ENCODE measurements at places on chromosomes 11 and 22.

GRCh38 chr11:101707477-101707876, 123.7 kb upstream of the TRPC6 start:
- DNase-seq, result no peak

- DNase-seq, result no peak
Measured at GRCh38 chr11:33737362-33737821, 1.2 kb upstream of the CD59 start.

DNA sequence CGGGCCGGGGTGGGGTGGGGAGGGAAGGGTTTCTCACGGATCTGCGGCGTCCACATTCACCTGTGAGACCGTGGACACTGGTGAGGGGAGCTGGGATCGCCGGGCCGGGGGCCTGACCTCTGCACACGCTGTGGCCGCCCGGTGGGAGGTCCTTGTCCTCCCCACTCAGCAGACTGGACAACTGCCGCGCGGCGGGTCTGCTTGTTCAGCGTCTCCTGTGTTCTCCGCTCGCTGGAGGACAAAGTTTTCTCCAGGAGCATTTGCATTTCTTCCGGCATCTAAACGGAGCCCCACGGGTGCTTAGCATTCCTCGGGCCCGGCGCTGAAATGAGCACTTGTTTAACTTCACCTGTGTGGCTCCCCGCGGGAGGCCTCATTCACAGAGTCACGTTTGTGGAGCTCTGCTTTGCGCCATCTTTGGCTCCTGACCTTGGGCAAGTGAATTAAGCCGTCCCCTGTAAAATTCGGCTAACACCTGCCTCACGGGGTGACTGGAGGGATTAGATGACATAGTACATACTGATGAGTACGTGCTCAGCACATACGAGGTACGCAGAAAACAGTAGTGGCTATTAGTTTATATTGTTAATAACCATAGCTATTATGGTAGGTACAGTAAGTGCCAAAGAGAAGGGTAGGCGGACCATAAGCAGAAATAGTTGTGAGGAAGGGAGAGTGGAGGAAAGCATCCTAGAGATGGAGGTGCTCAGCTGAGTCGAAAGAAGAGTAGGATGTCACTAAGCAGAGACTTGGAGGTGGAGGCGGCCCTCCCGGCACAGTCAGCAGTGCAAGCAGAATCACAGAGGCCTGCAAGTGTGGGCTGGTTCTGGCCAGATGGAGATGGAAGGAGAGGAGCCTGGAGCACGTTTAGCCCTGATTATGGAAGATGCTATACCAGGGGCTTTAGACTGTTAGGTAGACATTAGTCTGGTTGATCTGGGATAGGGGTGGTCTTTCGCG, 885 bp downstream of the TRMU start:
- DNase-seq, result no peak

GRCh38 chr11:9302448-9302847, 11.9 kb downstream of the TMEM41B start:
- no peak for DNase-seq

GRCh38 chr11:7278314-7278917, 26.7 kb downstream of the SYT9 start:
- no peak for DNase-seq

- DNase-seq, result no peak
Measured at GRCh38 chr11:130765406-130765805, 150.9 kb downstream of the SNX19 start.

- no peak for DNase-seq
Measured at GRCh38 chr11:2990617-2991451, 1.3 kb downstream of the NAP1L4 start.

DNA sequence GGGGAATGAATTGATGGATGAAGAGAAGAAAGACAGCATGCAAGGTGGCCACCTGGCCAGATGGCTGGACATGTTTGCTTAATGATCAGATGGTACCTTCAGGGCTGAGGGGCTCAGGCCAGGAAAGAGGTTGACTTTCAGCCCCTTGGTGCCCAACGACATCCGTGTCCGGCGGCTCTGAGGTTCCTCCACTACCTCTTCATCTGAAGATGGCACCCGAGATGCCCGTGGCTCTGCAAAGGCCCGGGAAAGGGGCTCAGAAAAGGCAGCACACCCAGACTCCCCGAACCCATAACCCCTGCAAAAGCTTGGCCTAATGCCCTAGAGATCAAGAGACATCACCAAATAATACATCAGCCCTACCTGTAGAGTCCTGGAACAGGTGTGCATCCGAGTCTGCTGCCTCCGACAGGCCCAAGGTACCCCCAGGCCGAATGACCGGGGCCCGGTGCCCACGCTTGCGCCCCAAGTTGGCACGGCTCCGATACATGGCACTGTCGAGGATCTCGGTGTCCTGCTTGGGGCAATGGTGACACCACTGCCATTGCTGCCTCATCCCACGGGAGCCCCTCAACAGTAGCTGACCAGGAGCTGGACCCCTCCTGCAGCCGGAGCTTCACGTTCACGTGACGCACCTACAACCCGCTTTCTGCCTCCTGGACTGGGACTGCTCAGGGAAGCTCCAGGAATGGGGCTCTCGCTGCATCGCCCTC, 22.9 kb downstream of the TNKS1BP1 start:
- no peak for DNase-seq

GRCh38 chr22:19890502-19891316, 36.0 kb upstream of the GNB1L start:
- no peak for DNase-seq

DNA sequence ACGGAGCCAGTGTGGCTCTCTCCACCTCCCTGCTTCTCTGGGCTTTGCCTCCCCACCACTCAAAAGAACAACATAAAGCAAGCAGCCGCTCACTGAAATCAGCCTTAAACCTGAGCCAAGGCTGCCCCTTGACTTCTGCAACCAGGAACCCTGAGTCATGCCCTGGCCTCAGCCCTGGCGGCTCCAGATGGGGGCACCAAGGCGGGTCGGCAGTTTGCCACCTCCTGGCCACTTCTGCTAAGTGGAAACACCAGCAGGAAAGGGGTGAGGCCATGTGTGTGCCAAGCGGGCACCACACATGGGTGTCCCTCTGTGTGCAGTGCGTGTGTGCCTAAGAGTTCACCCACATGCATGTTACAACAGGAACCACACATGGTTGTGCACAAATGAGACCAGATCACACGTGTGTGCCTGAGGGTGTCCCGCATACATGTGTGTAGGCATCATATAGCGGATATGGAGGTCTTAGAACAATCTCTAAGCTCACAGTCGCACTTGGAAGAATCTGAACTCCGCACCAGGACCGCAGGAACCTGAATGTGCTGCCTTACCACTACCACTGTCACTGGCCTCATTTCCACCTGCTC, 221.2 kb downstream of the MN1 start:
- no peak for DNase-seq

DNA sequence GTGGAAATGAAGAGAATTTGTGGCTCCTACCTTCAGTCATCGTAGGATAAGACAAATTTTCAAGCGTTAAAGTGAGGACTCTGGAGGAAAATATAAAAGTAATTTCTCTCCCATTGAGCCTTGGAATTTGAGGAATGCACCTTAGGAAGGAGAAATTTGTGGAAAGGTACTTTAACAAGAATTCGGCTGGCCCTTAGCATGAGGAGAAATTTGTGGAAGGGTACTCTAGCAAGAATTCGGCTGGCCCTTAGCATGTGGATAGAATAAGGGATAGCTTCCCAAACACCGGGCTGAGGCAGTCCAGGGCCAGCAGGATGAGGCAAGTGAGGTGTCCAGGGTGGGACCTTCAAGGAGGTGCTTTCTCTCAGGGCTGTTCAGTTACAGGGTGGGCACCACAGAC, 33.2 kb upstream of the FAR1 start:
- DNase-seq, result no peak

DNA sequence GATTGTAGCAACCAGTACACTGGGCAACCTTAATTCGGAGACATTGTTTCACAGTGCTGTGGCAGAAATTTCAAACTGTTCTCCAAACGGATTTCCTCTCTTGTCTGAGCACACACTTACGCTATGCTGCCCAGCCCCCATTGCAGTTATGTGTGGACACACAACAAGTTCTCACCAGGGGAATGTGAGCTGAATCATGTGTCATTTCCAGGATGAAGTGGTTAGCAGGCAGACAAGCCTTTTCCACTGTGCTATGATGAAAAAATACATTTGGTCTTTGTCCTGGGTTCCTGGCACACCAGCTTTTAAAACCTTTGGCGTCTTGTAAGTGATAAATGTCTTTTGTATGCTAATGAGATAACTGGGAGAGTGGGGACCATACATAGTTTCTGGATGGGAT, 46.9 kb upstream of the SYT9 start:
- DNase-seq, result no peak

- no peak for DNase-seq
Measured at GRCh38 chr11:17328871-17329494, 22.6 kb upstream of the NCR3LG1 start.

GRCh38 chr11:103294516-103294915, 185.3 kb downstream of the DYNC2H1 start:
- DNase-seq, result no peak

GRCh38 chr22:30872285-30873041, 96.1 kb downstream of the MORC2 start:
- no peak for DNase-seq

DNA sequence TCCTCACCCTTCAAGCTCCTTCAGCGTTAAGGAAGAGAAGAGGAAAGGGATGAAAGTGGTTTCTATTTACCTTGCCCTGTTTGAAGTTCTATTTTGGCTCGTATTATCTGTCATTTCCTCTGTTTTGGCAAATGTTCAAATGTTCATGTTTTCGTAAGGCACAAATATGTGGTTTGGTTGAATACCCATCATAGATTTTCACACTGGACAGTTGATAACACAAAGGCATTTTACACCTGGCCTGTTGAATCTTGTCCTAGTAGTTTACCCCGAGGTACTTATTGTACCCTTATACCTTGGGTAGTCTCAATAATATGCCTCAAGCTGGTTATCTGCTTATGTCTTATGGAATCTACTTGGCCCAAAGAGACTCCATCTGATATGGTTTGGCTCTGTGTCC, 706.9 kb downstream of the METTL15 start:
- no peak for DNase-seq

DNA sequence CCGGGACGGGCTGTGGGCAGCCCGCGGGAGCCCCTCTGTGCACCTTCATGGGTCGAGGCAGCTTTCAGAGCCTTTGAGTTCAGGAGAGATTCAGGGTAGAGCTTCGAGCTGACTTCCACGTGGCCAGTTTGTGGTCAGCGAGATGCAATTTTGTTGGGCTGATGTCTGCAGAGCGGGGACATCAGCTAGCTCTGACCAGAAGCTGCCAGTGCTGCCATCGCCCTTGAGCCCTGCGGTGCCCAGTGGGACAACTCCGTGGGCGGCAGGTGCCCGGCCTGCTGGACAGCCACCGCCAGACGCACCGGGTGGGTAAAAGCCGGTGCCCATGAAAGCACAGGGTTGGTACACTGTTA, 719 bp downstream of the TALDO1 start:
- DNase-seq, result no peak

DNA sequence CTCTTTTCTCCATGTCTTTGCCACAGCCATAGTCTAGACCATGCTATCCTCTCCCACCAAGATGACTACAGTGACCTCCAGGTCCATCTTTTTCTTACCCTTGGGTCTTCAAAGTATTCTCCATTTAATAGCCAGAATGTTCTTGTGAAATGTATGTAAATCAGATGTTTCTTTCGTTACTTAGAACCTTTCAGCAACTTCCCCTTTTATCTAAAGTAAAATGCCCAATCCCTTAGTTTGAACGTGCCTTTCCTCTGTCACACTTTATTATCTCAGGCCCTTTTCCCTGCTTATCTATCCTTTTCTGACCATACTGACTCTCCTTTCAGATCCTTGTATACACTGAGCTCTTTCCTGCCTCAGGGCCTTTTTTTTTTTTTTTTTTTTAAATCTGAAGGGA, 17.9 kb downstream of the RBM4B start:
- DNase-seq, result no peak

DNA sequence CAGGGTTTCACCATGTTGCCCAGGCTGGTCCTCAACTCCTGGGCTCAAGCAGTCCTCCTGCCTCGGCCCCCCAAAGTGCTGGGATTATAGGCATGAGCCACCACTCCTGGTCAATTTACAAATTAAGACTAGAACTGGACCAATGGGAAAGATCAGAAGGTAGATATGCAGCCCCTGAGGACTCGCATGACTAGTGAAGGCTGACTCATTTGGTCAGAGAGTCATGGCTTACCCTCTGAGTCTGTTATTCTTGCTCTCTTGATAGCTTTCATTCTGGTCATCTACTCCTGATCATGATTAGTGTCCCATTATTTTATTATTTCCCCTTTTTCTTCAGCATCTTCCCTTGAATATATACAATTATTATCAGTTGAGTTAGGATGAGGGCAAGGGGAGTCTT, 2.7 kb upstream of the LDHAL6A start:
- no peak for DNase-seq

DNA sequence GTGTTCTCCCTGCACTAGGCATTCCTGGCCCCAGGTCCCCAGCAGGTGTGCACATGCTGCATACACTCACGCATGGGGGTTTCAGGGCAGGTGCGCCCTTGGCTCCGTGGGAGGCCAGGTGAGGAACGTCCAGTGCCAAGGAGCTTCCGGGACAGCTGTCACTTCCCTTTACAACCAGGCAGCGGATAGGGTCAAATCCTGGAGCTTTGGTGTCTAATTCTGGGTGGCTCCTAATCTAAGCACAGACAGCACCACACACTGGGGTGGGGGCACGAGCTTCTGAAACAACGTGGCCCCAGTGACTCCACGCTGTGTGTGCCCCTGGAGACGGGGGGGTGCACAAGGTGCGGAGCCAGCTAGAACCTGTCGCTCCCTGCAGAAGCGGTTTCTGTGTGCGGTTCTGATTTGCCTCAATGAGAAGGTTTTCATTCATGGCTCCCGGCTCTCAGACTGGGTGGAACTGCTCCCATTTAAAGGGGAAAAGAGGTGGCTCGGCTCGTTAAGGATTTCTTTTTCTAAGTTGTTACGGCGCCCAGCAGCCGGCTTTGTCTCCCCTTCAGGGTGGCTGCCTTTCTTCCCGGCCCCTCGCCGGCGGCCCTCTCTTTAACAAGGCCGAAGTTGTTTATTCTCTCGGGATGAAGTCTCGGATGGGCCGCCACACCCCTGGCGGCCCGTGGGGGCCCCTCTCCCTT, 5.0 kb downstream of the CCND1 start:
- DNase-seq, result no peak

DNA sequence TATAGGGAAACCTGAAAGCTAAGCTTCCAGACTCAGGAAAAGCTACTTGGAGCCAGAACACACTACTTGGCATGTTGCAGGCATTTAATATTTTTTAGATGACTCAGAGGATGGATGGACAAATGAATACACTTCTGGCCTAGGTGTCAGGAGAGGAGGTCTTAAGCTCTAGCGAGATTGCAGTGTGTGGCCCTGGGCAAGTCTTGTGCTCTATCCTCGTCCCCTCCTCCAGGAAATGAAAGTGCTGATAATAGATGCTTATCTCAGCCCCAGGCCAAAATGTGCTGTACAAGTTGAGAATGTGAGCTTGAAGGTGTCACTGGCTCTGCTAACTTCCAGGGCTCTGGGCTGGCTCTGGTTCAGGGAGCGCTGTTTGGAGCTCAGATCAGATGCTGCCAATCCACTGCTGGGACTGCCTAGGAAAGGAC, 136.3 kb downstream of the PKNOX2 start:
- DNase-seq, result no peak

- DNase-seq, result no peak
Measured at GRCh38 chr22:23305321-23305910, 125.1 kb downstream of the BCR start.
